ENCODE measurements at places on chromosomes 1 and 21.

DNA sequence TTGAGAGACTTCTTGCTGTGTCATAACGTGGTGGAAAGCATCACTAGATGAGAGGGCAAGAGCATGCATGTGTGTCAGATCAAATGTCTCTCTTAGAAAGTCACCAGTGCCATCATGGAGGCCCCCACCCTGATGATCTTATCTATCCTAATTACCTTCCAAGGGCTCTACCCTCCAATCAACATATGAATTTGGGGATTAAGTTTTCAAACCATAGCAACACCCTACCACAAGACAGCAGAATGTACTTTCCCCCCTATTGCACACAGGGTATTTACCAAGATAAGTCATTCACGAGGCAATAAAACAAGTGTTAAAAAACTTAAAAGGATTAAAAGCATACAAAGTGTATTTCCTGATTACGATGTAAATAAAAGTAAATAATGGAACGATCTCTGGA is 515.6 kb downstream of the LMO4 start:
- DNase-seq, result no peak

DNA sequence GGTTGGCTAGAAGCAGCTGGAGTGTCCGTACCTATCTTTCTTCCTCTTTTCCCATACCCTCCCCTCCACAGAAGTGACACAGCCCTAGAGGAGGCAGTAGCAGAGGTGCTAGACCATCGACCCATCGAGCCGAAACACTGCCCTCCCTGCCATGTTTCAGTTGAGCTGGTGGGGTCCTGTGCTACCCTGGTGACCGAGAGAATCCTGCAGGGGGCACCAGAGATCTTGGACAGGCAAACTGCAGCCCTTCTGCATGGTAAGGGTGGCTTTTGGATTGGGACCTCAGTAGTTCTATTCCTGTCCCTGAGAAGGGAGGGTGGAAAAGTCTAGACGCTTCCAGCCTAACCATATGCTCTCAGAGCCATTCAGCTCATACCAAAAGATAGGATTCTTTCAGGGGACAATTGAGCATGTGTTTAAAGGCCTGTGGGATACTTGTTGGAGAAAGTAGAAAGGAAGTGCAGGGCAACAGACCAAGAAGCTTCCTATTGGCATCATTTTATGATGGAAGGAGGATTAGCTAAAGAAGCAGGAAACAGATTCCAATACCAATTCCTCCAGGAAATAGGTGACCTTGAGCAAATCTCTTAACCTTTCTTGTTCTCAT is 11.7 kb upstream of the BNIPL start:
- peak; percentile 83 for DNase-seq

GRCh38 chr1:185679220-185679619 is 55.0 kb upstream of the HMCN1 start:
- DNase-seq, result no peak

DNA sequence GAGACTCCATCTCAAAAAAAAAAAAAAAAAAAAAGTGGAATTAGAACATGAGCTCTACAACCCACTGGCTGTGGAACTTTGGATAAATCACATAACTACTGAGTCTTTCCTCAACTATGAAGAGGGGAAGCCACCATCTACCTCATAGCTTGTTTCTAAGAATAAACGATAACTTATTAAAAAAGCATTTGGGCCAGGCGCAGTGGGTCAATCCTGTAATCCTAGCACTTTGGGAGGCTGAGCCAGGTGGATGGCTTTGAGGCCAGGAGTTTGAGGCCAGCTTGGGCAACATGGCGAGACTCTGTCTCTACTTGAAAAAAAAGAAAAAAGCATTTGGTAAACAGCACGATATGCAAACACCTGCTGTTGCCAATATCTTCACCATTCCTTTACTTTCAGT is 31.8 kb upstream of the MEF2D start:
- DNase-seq, result no peak

DNA sequence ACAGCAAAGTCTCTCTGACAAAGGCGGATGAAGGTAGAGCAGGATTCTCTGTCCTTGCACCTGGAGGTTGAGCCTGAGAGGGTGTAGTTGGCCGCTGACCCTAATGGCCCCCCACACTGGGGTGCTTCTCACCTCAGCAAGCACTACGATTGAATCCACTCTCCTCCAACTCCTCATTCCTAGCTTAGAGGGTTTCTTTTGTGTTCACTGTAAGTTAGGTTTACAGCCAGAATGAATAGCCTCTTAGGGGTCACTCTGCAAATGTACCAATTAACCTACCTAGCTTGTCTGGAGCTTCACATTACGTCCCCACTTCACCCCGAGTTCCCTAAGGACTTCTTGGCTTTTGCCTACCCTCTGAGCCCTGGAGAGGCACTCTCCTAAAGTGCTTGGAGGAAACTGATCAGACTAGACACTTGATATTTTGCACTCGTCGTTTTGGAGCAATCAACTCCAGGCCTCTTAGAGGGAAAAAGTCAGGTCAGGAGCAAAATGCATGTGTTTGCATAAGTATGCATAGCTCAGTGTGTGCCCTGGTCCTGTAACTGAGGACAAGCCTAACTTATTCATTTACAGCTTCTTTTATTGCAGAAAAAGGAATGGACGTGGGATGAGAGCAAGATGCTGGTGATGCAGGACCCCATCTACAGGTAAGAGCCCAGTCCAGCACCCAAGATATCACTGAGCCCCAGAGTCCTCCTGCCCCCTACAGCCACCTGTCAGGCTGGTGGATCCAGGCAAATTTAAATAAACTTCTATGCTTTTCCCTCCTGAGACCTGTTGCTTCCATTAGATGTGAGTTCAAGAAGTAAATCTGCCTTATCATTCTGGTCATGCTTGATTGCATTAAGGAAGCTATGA is 76.4 kb downstream of the SPATA46 start:
- DNase-seq, result no peak

- DNase-seq, result no peak
Observed at GRCh38 chr1:29629401-29629800, 393.1 kb downstream of the PTPRU start.

All from NCI-H345 (cell line).